ENCODE measurements at places on chromosomes 2 and 18. TPM values are rescaled to one million over a fixed set of nuclear protein-coding genes. Genes with fewer than 3 reads are reported as not detected.

GRCh38 chr2:158725441-158725891 lies 69.7 kb upstream of the DAPL1 start:
- DNase-seq, result no peak

DNA sequence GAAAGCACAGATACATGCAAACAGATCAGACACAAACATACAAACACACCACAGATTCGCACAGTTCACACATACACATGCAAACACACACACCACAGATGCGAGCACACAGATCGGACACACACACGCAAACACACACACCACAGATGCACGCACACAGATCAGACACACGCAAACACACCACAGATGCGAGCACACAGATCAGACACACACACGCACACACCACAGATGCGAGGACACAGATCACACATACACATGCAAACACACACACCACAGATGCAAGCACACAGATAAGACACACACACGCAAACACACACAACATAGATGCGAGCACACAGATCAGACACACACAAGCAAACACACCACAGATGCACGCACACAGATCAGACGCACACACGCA lies 149.0 kb downstream of the PXDN start:
- DNase-seq, result no peak

The CCDC121 gene
- 2.0 TPM for total RNA-seq

The SKA1 gene
- total RNA-seq, result 1.0 TPM

The NT5C1B gene
- not detected for total RNA-seq

Data from fibroblast of lung (primary cell).